RKO (cell line): ENCODE measurements at places on chromosomes 5 and 9.

GRCh38 chr5:54329731-54330709 lies 19.6 kb upstream of the ARL15 start:
- peak; percentile 61 for DNase-seq

- DNase-seq = no peak
Observed at GRCh38 chr5:104652271-104652861, 1089.8 kb upstream of the NUDT12 start.

GRCh38 chr9:126702151-126703001 lies 88.6 kb downstream of the LMX1B start:
- no peak for DNase-seq

DNA sequence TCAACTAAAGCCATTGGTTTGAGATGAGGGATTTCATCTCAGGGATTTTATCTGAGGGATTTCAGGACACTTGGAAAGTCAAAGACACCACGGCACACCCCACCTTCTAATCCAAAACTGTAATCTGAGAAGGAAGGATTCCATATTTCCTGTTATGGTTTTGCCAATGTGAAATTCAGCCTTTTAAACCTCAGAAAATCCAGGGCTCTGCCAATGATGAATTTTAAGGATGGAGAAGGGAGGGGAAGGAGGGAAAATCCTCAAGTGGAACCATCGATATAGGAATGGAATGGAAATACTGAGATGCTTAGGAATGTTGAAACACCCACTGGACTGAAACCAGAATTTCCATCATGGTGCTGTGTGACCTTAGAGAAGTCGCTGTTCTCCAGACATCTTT lies 5.3 kb downstream of the C1QTNF3 start:
- no peak for DNase-seq

DNA sequence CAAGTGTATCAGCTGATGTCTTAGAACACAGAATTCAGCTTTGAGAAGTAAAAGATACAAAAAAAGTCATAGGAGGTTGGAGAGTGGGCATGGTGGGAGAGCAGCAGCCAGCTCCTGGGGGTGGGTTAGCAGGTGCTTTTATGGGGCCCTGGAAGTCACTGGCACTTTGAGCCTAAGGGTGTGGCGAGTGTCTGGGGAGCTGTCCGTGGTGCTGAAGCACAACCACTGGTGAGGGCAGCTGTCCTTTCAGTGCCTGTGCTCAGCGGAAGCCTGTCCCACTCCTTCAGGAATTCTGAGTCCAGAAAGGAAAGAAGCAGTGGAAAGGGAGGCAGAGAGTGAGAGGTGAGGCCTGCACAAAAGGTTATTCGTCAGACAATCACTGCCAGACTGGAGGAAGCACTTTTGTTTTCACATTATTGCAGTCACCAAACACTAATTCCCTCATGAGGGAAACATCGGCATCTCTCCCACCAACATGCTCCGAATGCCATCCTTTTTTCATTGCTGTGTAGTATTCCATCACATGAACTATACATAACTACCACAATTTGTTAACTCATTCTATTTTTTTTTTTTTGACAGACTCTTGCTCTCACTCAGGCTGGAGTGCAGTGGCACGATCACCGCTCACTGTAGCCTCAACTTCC lies 59.4 kb upstream of the RAPGEF1 start:
- peak; percentile 77 for DNase-seq

DNA sequence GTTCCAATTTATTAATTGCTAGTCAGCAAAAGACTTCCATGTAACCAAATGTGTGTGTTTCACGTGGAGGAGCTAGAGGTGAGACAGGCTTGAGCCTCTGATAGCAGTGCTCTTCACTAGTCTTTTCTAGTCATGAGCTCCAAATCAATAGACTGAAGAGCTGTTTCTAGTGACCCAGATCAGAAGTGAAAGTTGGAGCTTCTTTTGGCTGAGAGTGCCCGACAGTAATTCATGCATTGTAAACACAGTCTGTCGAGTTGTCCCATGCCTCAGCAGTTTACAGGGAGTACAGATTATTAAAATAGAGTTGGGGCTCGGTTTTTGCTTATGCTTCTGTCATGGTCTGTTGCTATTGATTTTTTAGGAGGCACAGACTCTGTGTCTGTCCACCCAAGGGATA lies 793.1 kb downstream of the DTWD2 start:
- no peak for DNase-seq

GRCh38 chr9:1775230-1775629 lies 239.9 kb upstream of the SMARCA2 start:
- DNase-seq = no peak

- DNase-seq = no peak
Observed at GRCh38 chr5:39758426-39758825, 333.6 kb upstream of the DAB2 start.

DNA sequence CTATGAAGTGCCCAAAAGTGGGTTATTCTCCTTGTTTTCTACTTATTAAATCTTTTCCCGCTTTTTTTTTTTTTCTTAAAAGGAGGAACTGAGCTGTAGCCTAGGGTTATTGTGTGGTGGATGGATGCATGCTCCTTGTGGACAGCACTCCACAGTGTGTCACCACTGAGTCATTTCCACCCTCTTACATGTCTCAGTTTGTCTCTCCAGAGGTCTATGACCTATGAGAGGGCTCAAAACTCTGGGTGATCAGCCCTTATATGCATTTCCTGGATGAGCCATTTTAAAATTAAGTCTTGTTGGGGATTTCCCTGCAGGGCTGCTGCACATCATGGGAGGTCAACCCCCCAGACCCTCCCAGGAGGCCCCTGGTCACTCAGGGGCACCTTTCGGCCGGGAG lies 102.2 kb upstream of the MOCS2 start:
- peak; percentile 66 for DNase-seq

- DNase-seq = no peak
Observed at GRCh38 chr9:114318416-114318815, 4.5 kb upstream of the ORM1 start.

GRCh38 chr9:77949751-77950436 lies 81.7 kb downstream of the GNAQ start:
- DNase-seq = no peak

DNA sequence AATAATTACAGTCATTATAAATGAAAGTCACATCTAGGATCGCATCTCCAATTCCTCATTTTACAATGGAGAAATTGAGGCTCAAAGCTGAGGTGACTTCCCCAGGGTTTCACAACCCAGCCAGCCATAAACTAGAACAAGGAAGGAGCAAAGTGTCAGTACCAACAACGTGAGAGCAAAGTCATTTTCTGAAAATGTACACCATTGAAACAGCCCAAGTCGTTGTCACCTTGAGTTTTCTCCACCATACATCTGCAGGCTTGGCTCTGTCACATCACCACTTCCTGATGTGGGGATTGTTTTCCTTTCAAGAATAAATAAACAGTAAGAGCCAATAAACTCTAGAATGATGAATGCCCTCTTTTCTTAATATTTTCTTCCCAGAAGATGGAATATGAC lies 184.5 kb upstream of the PTGER4 start:
- no peak for DNase-seq

GRCh38 chr9:132040808-132041207 lies 38.9 kb downstream of the MED27 start:
- no peak for DNase-seq

GRCh38 chr5:135434591-135435466 lies 12.3 kb downstream of the DCANP1 start:
- DNase-seq = no peak

DNA sequence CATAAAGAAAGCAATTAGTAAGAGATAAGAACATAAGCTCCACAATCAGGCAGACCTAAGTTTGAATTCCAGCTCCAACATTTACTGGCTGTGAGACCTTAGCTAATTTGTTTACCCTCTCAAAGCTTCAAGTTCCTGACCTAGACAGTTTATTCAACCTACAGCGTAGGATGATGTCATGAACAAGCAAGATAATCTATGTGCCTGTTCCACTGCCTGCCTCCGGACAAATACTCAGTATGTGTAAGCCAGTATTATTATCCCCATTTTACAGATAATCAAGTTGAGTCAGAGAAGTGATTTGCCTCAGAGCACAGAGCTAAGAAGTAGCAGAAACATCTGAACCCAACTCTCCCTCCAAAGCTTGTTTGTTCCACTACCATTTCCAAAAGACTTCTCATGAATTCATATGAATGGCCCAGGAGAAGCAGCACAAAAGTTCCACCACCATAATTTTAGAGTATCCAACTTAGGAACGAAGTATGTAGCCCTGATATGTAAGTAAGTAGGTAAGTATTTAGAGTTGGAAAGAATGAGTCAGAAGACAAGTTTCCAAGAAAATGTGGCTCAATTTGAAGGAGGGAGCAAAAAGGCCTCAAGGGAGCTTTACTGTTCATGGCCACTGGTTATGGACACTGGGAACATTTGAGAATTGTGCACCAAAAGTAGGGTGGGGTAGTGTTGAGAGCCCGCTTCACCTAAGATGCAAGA lies 398.2 kb downstream of the NFIB start:
- peak; percentile 9 for DNase-seq

GRCh38 chr5:169880012-169880663 lies 100.2 kb downstream of the INSYN2B start:
- DNase-seq = no peak

DNA sequence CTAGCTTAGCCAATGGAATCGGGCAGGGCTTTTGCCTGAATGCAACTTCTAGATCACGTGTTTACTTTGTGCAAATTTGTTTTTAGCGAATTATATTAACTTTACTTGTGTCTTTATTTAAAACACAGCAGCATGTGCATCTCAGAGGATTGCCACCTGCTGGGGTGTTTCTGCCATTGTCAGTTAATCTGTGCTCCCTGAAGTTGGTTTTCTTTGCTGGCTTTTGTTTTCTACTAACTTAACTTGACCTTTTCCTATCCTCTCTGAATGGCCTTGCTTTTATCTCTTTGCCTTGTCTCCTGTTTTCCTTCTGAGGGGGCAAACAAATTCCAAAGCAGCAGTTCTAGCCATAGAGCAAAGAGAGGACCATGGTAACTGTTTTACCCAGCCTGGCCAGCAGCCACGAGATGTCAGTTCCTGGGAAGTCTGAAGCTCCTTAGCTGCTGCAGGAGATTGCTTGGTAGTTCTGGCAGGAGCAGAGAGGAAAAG lies 67.6 kb downstream of the ARHGEF28 start:
- peak; percentile 17 for DNase-seq

GRCh38 chr9:20494035-20494434 lies 128.3 kb downstream of the MLLT3 start:
- DNase-seq = no peak

DNA sequence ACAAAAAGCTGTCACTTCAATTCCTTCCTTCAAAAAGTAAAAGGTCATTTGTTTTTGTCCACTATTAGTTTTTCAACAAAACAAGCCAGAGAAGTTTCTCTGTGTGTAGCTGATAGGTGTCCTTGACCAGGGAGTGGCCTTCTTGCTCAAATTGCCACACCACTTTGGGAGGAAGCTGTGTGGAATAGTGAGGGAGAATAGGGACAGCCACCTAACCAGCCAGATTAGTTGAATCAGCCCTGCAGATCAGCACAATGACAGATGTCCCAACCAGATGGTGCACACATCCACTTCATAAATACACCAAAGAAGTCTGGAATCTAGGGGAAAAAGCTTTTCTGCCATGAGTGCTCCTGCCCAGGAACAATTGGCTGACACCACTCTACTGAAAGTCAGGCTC lies 37.2 kb downstream of the NREP start:
- DNase-seq = no peak

DNA sequence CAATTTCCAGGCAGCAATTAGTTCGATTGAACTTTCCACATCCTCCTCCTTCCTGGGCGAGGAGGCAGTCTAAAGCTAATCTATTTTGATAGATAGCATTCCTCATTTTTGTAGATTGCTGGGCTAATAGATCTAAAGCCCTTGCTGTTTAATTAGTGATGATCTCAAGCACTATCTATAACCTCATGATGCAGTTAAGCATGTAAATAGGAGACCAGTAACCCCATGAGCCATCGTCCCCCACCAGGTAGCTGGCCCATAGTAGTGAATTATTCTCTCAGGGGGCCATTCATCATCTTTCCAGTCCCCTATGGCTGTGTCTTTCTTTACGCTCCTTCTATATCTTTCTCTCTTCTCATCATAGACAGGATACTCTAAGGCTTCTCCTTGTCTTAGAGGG lies 14.9 kb downstream of the CEL start:
- DNase-seq = no peak

DNA sequence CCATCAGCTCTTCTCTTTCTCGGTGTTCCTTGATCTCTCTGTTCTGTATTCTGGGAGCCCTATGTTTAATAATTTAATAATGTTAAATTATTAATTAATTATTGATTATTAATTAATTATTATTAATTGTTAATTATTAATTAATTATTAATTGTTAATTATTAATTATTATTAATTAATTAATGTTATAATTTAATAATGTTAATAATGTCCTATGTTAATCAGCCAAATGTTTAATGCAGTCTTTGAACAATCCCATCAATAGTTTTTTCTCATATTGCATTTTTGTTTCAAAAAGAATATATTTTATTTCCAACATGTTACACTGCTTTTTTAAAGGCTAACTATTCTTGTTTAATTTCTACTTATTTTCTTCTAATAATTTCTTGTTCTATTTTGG lies 26.2 kb downstream of the MGAT1 start:
- no peak for DNase-seq

DNA sequence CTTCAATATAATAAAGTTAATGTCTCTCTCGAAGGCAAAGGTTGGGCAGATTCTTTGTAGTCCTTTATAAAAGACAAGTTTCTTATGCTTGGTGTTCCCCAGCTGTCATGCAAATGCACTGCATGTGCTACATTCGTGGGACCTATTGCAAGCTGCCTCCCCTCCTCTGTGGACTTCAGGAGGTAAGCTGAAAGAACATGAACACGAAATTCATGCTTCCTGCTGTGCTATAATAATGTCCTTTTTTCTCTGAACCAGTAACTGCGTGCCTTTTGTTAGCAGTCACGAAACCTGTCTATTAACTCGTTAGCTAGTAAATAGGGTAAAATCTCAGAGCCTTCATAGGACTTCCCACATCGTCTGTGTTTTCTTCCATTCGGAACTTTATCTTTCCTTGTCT lies 363.5 kb downstream of the CDH9 start:
- DNase-seq = no peak

- peak; percentile 65 for DNase-seq
Observed at GRCh38 chr5:61817472-61818326, 485.6 kb downstream of the ZSWIM6 start.

- DNase-seq = no peak
Observed at GRCh38 chr5:108078345-108078744, 303.6 kb downstream of the FBXL17 start.

DNA sequence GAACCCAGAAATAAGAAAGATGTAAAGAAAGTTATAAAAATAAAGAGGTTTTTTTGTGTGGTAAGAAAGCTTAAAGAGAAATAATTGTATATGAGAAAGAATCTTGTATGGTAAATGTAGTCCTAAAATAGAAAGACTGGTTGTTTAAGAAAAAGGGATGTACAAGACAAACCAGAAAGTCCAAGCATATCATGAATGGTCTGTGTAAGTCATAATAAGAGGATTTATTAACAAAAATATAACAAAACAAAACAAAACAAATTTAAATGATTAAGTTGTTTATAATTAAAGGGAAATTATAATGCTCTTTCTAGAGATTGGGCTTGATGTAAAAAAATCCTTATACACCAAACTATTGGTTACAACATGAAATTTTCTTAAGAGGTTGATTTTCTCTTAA lies 590.4 kb upstream of the PTGER4 start:
- peak; percentile 32 for DNase-seq

GRCh38 chr5:91436241-91436640 lies 53.1 kb upstream of the ARRDC3 start:
- no peak for DNase-seq
